ENCODE measurements at places on chromosomes 1 and 21.

DNA sequence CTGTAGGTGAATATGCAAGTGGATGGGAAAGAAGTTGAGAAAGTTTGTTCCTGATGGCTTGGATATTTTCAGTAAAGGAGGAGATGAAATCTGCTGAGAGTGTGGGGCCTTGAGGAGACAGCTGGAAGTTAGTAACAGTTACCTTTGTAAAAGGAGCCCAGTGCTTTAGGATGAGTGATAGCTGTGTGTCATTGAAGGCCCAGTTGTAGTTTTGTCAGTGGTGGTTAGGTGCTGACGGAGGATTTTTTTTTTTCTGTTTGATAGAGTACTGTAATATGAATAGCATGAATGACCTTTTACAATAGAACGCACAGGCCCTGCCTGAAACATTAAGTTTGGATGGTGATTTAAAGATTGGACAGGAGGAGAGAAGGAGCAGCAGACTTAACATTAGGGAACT, 33.3 kb downstream of the LRRC8D start:
- DNase-seq: no peak

DNA sequence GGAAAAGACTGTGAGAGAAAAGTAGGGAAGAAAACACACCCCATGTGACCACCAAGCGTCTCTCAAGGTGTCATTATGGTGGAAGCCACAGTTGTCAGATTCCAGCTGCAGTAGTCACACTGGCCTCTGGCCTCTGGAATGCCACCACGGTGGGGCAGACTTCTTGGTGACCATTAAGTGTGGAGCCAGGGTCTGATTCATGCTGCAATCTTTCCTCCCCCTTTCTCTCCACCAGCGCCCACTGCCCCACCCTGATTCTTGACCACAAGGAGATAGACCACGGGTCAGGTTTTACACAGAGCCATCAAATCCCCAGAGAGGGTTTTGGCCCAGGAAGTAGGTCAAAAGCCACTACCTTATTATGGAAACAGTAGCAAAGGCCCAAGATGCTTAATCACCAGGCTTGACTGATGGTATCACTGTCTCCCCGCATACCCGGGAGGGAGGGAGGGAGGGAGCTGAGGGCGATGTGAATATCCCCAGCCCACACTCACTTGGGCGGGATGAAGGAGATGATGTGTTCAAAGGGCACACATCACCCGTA, 52.7 kb upstream of the GRHL3 start:
- DNase-seq: no peak

DNA sequence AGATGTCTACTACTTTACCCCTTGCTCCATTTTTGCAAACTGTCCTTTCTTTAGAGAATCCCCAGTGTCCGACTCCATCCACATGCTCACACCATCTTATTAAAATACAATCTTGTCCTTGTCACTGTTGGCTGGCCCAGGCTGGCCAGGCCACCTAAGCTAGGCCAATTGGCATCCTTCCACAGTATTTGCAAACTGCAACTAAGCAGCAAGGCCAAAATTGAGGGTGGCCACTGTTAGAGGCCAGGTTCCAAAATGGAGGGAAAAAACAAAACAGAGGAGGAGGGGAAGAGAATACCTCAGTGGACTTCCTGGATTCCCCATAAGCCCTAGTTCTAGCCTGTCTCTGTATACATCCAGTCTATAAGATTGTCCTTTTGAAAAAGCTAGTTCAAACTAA, 4.3 kb downstream of the FAM89A start:
- no peak for DNase-seq

GRCh38 chr21:16310176-16310575, 580.4 kb downstream of the USP25 start:
- no peak for DNase-seq

DNA sequence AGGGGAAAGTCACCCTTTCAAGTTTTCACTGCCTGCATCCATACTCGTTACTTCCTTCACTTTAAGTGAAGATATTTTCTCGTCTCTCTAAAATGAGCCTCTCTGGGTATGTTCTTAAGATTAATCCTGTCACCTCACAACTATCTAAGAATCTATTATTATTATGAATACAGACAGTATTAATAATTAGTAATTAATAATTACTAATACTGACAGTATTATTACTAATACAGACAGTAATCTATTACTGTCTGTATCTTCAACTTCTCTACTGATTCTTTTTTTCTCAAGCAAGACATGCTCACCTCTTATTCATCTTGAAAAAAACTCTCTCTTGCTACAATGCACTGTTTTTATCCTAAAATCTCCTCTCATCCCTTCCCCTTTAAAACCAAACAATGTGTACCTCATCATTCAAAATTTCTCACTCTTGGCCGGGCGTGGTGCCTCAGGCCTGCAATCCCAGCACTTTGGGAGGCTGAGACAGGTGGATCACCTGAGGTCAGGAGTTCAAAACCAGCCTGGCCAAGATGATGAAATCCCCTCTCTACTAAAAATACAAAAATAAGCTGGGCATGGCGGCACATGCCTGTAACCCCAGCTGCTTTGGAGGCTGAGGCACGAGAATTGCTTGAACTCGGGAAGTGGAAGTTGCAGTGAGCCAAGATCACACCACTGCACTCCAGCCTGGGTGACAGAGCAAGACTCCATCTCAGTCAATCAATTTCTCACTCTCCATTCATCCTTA, 7.8 kb downstream of the NRDC start:
- no peak for DNase-seq

GRCh38 chr1:207935166-207935583, 24.2 kb upstream of the CD34 start:
- DNase-seq: no peak

DNA sequence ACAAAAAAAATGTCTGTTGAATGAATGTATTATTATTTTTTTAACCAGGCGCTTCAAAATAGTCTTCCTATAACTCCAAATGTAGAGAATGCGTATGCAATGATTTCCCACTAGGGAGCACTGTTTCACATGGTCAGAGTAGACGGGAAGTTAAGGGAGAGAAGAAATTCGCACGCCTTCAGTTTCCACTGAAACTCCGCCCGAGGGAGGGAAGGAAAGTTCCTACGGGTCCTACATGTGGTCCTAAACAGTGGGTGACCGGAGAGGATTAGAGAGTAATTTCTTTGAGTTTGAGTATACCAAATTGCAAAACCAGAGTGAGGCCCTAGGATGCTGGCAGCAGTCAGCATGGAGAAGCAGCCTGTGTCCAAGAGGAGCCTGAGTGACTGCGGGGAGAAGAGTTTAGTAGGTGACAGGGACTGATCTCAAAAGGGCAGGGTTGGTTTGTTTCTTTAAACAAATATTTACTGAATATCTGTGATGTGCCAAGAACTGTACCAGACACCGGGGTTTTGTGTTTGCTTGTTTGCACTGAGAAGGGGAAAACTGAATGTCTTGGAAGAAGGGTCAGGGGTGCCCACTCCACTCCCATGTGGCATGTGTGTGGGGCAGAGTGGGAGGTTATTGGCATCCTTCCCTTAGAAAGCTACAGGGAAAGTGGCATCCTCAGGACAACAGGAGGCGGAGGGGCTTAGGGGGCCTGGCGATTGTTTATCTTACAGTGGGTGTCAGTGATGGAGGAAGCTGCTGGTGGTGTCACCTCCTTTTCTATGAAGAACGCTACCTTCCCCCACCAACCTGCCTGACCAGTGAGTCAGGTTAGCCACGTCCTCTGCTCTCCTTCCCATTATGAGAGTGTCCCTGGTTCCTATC, 22.8 kb downstream of the RNU5D-1 start:
- DNase-seq: no peak

GRCh38 chr1:19327736-19328135, 15.6 kb downstream of the SLC66A1 start:
- no peak for DNase-seq

DNA sequence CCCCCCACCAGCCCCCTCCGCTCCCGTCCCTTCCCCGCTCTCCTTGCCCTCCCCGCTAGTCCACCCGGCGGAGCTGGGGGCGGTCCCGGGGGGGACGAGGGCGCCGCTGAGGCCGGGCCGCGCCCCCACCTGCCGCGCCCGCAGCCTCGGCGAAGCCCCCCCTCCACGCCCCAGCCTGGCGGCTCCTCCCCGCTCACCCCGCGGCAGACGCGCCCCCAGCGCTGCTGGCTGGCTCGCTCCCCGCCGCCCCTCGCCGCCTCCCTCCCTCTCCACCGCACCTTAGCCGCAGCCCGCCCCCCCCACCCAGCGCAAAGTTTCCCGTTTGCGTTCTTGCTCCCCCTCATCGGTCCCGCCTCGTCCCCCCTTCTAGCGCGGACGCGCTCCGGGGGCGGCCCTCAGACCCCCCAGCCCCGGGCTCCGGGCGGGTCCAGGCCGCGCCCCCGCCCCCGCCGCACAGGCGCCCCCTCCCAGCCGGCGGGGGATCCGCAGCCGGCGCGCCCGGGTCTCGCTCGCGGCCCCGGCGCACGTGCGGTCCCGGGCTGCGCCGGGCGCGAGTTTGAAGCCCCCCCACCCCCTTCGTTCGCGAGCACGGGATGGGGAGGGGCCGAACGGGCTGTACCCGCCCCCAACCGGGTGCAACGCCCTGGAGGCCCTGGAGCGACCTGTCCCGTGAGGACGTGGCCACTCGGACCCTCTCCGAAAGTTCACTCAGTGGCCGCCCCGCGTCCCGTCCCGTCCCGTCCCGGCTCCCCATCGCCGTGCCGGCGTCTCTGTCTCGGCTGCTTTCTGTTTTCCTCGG, 623 bp downstream of the PTPRF start:
- DNase-seq: no peak

GRCh38 chr1:192311281-192311680, 5.5 kb upstream of the RGS21 start:
- DNase-seq: no peak

- DNase-seq: peak; percentile 5
These were observed 145.2 kb upstream of the ETS2 start for GRCh38 chr21:38660333-38661196.

- no peak for DNase-seq
These were observed 15.9 kb upstream of the CEP350 start for GRCh38 chr1:179938752-179939151.

- DNase-seq: no peak
These were observed 120.7 kb upstream of the MARK1 start for GRCh38 chr1:220407191-220407590.

GRCh38 chr1:184291701-184292100, 95.1 kb upstream of the C1orf21 start:
- no peak for DNase-seq

- no peak for DNase-seq
These were observed 58.6 kb downstream of the PBX1 start for GRCh38 chr1:164617377-164618201.

- peak; percentile 67 for DNase-seq
These were observed 3.8 kb downstream of the FBXO2 start for GRCh38 chr1:11650331-11650991.

GRCh38 chr1:192225703-192226102, 67.4 kb downstream of the RGS18 start:
- no peak for DNase-seq

DNA sequence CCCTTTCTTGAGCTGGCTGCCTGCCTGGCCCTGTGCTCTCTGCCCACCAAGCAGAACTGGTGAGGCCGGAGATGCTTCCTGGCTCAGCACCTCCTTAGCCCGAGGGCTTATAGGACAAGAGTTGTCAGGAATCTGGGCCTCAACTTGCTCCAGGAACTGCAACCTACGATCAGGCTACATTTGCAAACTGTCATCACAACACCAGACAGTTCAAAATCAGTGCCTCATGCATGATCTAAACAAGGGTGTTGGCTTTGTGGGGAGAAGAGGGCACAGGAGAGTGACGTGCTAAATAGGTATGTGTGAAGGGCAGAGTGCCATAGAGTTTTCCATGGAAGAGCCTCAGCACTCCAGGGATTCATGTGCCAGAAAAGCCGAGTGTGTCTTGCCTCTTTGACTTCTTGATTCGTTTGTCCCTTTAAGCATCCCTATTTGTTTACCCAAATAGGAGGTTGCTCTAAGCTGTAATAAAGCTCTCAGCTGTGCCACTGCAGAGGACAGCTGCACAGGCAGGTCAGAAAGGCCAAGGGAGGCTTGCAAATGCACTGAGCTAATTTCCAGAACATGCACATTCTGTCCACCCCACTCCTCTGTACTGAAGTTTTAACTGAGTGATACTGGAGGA, 30.2 kb upstream of the NEK2 start:
- no peak for DNase-seq

- DNase-seq: no peak
These were observed 61.1 kb downstream of the SSBP3 start for GRCh38 chr1:54345116-54345515.
